ENCODE measurements at places on chromosomes 1 and 21.

GRCh38 chr1:233738850-233739249 is 124.9 kb downstream of the KCNK1 start:
- H3K27me3 ChIP-seq = no peaks in the 10 kb centered on the region
- no peak overlapping the region for H3K27ac ChIP-seq
- no peak overlapping the region for H3K4me3 ChIP-seq

DNA sequence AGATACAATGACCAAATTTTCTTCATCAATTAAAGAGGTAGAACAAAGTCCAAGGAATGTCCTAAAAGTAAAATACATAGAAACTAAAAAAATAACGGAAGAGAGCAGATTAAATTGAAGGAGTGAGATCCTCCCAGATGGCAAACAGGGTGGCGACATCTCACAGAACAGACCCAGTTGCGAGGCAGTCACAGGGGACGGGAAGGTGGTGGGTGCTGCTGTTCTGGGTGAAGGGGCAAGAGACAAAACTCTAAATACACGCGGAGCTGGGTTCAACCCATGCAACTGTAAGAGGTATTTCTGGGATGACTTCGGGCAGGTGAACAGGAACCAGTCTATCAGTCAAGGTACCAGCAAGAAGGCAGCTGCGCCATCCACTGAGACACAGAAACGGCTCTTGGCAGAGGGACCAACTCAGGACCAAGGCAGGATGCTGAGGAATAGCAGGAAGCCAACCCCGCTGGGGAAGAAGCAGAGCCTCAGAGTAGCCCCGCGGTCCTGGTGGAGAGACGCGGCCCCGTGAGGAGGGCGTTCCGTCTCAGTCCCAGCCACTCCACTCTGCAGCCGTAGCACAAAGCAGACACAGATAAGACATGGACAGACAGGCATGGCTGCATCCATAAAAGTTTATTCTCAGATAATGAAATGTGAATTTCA is 32.2 kb downstream of the WDR4 start:
- H3K4me3 ChIP-seq = no peak overlapping the region
- H3K36me3 ChIP-seq = peaks cover 51% of the 10 kb centered on the region
- H3K27me3 ChIP-seq = no peaks in the 10 kb centered on the region

DNA sequence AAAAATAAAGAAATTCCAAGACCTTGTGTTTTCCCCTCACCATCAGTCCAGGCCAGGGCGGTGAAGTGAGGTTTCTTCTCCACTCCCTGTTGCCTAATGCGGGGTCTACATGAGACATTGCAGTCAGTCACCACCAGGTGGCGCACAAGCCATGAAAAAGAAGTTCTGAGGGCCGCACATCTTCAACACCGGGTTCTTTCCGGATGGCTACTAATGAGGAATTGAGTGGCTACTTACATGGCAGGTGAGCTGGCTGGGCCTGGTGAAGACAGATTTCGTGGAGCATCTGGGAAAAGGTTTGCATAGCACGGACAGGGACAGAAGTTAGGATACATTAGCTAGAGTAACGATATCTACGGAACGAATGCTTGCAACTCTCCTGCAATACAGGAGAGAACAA is 15.8 kb upstream of the S100A11 start:
- DNase-seq = no peak
- no peaks in the 10 kb centered on the region for H3K36me3 ChIP-seq
- no peak overlapping the region for H3K27ac ChIP-seq
- no peaks in the 10 kb centered on the region for H3K27me3 ChIP-seq

DNA sequence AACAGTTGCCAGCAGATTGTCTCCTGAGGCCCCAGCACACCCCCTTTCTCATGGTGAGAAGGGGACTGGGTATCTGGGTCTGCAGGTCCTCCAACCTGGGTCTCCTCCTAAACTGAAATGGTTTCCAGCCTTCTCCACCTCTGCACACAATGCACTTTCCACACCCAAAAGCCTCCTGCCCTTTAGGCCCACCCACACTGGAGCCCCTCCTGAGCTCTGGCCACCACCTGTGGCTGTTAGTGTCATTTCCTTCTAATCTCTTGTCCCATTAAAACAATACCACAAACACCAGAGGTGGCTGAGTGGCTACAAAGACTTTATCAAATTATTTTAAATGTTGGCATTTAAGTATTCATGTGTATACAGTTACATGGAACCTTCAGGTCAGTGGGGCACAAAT is 11.5 kb downstream of the GPR3 start:
- peaks cover 25% of the 10 kb centered on the region for H3K36me3 ChIP-seq
- no peak for DNase-seq
- peak overlapping the region; percentile 87 for H3K27ac ChIP-seq
- H3K4me3 ChIP-seq = peak overlapping the region; percentile 9
- H3K27me3 ChIP-seq = no peaks in the 10 kb centered on the region

DNA sequence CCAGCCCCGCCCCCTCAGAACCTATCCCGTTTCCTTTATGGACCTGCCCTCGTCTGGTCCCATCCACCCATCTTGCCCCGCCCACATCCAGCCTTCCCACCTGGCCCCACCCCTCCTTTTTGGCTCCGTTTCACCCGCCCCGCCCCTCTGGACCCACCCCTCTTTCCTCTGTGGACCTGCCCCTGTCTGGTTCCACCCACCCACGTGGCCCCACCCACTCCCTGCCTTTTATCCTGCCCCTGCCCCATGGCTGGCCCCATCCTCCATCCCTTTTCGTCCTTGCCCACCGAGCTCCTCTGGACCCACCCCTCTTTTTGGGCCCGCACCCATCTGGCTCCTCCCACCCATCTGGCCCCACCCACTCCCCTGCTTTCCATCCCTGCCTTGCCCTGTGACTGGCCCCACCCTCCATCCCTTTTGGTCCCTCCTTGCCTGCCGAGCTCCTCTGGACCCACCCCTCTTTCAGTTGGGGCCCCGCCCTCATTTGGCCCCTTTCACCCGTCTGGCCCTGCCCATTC is 177.3 kb downstream of the CAMTA1 start:
- no peak for DNase-seq
- H3K36me3 ChIP-seq = no peaks in the 10 kb centered on the region
- no peak overlapping the region for H3K27ac ChIP-seq
- H3K27me3 ChIP-seq = no peaks in the 10 kb centered on the region
- H3K4me3 ChIP-seq = no peak overlapping the region
- H3K4me1 ChIP-seq = peaks cover 27% of the 10 kb centered on the region

DNA sequence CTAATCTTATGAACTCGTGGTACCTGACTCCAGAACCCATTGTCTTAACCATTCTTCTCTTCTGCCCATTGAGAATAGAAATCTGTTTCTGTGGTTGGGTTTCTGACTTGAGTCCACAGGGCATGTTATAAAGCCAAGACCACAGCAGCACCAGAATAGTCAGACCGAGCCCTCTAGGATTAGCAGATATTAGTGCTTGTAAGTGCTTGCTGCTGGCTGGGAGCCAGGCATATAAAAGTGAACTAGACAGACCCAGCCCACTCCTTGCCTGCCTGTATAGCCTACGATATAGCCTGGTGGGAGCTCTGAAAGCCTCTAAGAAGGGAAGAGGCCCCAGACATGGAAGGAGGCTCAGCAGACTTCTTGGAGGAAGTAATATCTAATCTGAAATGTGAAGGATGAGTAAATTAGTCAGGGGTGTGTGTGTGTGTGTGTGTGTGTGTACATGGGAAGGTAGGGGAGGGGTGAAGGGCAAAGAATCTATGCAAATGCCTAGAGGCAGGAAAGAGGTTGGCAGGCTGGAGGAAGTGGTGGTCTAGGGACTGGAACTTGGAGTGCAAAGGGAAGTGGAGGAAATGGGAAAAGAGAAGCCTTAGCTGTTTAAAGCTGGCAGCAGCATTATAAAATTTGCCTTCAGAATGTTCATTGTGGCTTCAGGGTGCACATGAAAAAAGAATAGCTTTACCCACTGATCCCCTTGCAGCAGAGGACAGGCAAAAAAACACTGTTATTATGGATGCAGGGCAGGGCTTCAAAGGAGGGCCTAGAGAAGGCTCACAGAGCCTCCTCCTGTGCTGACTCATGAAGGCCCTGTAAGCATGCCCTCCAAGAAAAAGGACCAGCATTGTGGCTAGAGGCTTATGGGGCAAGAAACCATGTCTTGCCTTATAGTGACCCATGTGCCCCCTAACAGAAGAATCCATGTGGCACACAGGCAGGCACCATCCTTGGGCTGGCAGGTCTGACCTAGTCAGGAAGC is 169.2 kb downstream of the LMX1A start:
- H3K27me3 ChIP-seq = no peaks in the 10 kb centered on the region
- H3K36me3 ChIP-seq = no peaks in the 10 kb centered on the region

DNA sequence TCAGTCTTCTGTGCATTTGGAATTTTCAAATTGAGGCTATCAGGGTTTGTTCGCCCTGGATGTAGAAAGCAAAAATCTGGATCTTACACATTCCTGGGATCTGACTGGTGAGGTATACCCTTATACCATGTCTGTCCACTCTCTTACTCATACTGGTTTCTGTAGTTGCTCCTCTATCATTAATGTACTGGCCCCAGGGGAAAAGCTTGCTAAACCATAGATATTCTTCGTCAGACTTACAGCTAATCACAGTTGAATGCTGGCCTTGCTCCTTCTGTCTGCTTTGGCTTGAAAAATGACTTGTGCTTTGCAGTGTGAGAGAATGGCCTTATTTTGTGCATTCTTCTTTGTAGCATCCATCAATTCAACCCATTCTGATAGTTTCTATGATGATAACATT is 30.5 kb downstream of the TBCE start:
- H3K4me1 ChIP-seq = no peaks in the 10 kb centered on the region
- no peak overlapping the region for H3K27ac ChIP-seq
- DNase-seq = no peak
- H3K4me3 ChIP-seq = no peak overlapping the region
- H3K36me3 ChIP-seq = peaks cover under 1% of the 10 kb centered on the region

DNA sequence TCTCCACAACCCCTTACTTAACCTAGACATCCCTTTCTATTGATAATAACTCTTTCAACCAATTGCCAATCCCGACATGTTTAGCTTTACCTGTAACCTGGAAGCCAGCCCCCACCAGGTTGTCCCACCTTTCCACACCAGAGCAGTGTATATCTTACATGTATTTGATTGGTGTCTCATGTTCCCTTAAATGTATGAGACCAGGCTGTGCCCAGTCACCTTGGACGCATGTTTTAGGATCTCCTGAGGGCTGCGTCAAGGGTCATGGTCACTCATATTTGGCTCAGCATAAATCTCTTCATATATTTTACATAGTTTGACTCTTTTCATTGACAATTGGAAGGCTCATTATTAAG is 5.3 kb upstream of the SLC19A1 start:
- no peak overlapping the region for H3K27ac ChIP-seq
- no peaks in the 10 kb centered on the region for H3K36me3 ChIP-seq
- no peaks in the 10 kb centered on the region for H3K27me3 ChIP-seq

GRCh38 chr1:191350938-191351337 is 807.3 kb upstream of the RGS18 start:
- H3K4me3 ChIP-seq = no peak overlapping the region
- no peaks in the 10 kb centered on the region for H3K36me3 ChIP-seq
- DNase-seq = no peak
- no peaks in the 10 kb centered on the region for H3K27me3 ChIP-seq
- H3K4me1 ChIP-seq = no peaks in the 10 kb centered on the region

- H3K27me3 ChIP-seq = no peaks in the 10 kb centered on the region
- no peak overlapping the region for H3K4me3 ChIP-seq
- no peaks in the 10 kb centered on the region for H3K36me3 ChIP-seq
- H3K27ac ChIP-seq = no peak overlapping the region
Measured at GRCh38 chr1:81834921-81835698, 34.4 kb downstream of the ADGRL2 start.

DNA sequence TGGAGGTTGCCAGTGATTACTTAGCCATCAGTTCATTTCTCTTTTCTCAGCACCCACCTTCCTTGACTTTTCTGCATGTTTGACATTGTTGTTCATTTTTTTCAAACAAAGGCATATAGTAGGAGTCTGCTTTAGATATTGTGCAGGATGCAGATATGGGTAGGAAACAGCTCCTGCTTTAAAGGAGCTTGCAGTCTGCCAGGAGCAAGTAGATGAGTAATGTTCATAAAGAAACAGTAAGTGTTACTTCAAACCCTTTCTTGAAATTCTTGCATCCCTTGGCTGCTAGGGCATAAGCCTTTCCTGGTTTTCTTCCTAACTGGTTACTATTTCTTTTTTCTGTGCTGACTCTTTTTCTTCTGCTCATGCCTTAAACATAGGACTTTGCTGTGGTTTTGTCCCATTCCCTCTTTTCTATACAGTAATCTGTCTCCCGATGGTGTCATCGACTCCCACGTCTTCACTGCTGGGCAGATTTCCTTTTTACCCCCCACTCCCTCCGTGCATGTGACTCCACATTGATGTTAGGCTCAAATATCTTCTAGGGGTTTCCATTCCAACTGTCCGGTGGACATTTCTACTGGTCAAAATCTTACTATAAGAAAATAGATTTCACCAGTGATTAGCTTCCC is 20.4 kb downstream of the PTGFRN start:
- H3K27ac ChIP-seq = no peak overlapping the region
- no peaks in the 10 kb centered on the region for H3K27me3 ChIP-seq
- DNase-seq = no peak
- H3K4me3 ChIP-seq = no peak overlapping the region
- no peaks in the 10 kb centered on the region for H3K36me3 ChIP-seq
- H3K4me1 ChIP-seq = peaks cover 9% of the 10 kb centered on the region

GRCh38 chr1:216723274-216723780 is at the start of gene ESRRG:
Gene ESRRG (minus strand): TSS chr1:216723429. CDS start chr1:216723299, 130 bp downstream.
- H3K27me3 ChIP-seq = no peaks in the 10 kb centered on the region
- H3K4me1 ChIP-seq = peaks cover 9% of the 10 kb centered on the region
- no peak within 1 kb of the TSS for H3K27ac ChIP-seq
- DNase-seq = no peak
- H3K36me3 ChIP-seq = no peaks in the 10 kb centered on the region

GRCh38 chr1:2642131-2642559 is 9.3 kb upstream of the MMEL1 start:
- no peaks in the 10 kb centered on the region for H3K36me3 ChIP-seq
- peak overlapping the region; percentile 84 for H3K27ac ChIP-seq
- H3K4me1 ChIP-seq = peaks cover 25% of the 10 kb centered on the region

DNA sequence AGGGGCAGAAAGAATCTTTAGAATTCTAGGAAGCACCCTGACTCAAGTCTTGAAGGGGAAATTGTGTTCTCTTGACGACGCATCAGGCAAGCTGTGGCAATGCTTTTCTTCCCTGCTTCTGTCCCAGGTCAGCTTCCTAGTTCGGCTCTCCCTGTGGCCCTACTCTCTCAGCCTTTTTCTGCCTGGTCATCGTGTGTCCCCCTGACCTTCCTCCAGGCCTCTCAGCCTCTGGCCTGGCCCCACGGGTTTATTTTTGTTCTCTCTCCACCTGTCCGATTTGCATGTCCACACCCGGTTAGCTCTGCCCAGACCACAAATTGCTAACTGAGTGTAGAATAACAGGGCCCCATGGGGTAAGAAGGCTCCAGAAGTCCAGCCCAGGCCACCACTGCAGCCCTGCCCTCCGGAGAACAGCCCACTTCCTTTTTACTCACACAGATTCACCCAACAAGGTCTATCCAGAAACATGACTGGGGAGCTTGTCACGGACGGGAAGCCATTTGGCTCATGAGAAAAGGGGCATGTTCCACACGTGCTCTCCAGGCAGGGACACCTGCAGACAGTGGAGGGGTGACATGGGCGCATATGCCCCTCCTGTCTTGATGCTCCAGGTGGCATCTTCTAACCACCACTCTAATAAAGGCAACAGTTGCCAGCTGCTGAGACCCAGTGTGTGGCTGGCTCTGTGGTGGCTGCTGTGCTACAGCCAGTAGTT is 9.8 kb downstream of the KCNN3 start:
- no peak for DNase-seq
- no peaks in the 10 kb centered on the region for H3K27me3 ChIP-seq
- H3K4me3 ChIP-seq = no peak overlapping the region
- H3K36me3 ChIP-seq = no peaks in the 10 kb centered on the region
- H3K27ac ChIP-seq = no peak overlapping the region
- H3K4me1 ChIP-seq = no peaks in the 10 kb centered on the region

GRCh38 chr1:3641816-3642215 is 8.1 kb downstream of the WRAP73 start:
- H3K4me3 ChIP-seq = no peak overlapping the region
- H3K27me3 ChIP-seq = no peaks in the 10 kb centered on the region
- no peaks in the 10 kb centered on the region for H3K4me1 ChIP-seq
